ENCODE measurements at places on chromosomes 12 and 14.

- DNase-seq: no peak
Measured at GRCh38 chr14:103735022-103735421, 19.4 kb downstream of the ZFYVE21 start.

GRCh38 chr12:125249932-125250331, 184.7 kb downstream of the AACS start:
- no peak for DNase-seq

DNA sequence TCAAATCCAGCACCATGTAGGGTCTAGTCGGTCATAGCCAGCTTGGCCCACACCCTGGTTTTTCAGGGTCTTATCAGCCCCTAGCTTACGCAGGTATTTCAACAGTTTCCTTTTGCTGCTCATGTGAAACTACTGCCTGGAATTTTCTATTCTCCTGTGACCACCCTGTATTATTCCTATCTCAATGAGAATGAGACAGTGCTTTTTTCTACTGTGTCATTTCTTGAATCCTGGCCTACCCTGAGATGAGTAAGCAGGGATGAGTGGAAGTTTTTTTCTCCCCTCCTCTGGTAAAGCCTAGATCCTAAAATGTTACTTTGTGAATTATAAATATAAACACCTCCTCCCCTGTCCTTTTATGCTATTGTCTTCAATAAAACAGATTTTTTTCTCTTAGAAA, 62.7 kb upstream of the ARID2 start:
- no peak for DNase-seq

- DNase-seq: peak; percentile 33
Measured at GRCh38 chr14:106844608-106845285, 1318.4 kb downstream of the TMEM121 start.

- no peak for DNase-seq
Measured at GRCh38 chr14:26132061-26132645, 465.7 kb downstream of the NOVA1 start.

- no peak for DNase-seq
Measured at GRCh38 chr12:105170139-105170538, 62.6 kb downstream of the WASHC4 start.

DNA sequence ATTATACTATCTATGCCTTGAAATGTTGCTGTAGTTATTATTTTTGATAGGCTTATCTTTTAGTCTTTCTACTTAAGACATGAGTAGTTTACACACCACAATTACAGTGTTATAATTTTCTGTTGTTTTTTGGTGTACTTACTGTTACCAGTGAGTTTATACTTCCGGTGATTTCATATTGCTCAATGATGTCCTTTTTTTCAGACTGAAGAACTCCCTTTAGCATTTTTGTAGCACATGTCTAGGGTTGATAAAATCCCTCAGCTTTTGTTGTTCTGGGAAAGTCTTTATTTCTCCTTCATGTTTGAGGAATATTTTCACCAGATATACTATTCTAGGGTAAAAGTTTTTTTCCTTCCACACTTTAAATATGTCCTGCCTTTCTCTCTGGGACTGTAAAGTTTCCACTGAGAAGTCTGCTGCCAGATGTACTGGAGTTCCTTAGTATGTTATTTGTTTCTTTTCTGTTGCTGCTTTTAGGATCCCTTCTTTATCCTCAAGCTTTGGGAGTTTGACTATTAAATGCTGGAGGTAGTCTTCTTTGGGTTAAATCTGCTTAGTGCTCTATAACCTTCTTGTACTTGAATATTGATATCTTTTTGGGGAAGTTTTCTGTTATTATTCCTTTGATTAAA, 41.5 kb upstream of the FERMT2 start:
- no peak for DNase-seq

DNA sequence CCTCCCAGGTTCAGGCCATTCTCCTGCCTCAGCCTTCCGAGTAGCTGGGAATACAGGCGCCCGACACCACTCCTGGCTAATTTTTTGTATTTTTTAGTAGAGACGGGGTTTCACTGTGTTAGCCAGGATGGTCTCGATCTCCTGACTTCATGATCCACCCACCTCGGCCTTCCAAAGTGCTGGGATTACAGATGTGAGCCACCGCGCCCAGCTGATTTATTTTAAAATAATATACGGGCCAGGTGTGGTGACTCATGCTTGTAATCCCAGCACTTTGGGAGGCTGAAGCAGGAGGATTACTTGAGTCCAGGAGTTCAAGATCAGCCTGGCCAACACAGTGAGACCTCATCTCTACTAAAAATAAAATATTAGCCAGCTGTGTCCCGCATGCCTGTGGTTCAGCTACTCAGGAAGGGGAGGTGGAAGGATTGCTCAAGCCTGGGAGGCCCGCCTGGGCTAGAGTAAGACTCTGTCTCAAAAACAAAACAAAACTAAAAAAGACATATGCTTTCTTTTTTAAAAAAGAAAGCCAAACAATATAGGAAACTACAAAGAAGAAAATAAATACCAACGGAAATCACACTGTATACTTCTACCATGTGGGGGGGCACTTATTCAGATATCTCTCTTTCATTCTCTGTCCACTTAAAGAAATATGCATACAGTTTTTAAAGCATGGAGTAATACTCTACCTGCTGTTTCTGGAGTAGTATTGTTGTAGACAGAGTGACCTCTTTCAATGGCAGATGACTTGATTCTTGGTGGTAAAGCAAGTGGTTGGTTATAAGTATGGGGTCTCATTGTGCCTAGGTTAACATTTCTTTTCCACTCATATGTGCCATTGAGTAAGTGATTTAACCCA, 930 bp upstream of the MIA2 start:
- no peak for DNase-seq

GRCh38 chr14:103739793-103740501, 24.3 kb downstream of the ZFYVE21 start:
- DNase-seq: no peak
